ENCODE measurements at places on chromosomes 16 and 17. TPM values are rescaled to one million over a fixed set of nuclear protein-coding genes. Genes with fewer than 3 reads are reported as not detected.

- no peak for DNase-seq
These were observed 43.4 kb downstream of the METRNL start for GRCh38 chr17:83122834-83123233.

GRB7 gene
- 1.3 TPM for polyA plus RNA-seq

DNA sequence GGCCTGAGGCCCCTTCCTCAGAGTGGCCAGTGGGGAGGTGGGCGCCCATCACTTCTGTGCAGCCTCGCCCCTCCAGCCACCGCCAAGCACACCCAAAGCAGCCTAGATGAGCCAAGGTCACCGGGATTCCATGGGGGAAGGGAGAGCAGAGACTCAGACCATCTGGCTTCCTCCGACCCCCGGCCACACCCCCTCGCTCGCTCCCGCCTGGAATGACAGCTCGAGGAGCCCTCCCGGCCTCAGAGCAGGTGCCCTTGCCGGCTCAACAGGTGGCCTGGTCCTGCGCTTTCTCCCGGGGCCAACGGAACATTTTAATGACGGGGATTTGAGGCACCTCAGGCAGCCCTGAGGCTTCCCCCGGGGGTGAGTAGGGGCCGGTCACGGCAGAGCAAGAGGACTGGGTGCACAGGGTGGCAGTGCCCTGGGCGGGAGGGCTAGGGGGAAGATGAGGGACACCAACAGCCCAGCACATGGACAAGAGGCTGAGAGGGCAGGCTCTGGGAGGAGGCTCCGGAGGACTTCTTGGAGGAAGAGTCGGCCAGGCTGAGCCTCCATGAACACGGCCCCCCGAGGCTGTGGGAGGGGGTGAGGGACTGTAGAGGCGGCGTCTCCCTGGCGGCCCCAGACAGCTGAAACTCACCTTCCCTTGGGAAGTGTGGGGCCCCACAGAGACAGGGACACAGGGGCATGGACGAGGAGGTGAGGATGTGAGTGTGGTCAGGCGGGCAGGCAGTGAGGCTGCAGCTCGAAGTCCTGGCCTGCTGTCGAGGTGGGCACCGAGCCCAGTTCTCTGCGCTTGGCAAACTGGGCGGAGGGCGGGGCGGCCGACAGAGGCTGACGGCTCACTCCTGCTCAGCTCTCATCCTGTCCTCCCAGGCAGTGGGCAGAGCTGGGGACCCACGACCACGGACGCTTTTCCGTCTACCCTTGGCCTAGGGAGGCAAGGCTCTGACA, 12.5 kb upstream of the C1QTNF8 start:
- DNase-seq, result no peak

MPP3 gene
- 45.4 TPM for polyA plus RNA-seq

- no peak for DNase-seq
These were observed 11.9 kb upstream of the SLC38A10 start for GRCh38 chr17:81306898-81307510.

TEKT1 gene
- not detected for polyA plus RNA-seq

CNGB1 gene
- polyA plus RNA-seq, result not detected

MYH8 gene
- polyA plus RNA-seq, result not detected

DNA sequence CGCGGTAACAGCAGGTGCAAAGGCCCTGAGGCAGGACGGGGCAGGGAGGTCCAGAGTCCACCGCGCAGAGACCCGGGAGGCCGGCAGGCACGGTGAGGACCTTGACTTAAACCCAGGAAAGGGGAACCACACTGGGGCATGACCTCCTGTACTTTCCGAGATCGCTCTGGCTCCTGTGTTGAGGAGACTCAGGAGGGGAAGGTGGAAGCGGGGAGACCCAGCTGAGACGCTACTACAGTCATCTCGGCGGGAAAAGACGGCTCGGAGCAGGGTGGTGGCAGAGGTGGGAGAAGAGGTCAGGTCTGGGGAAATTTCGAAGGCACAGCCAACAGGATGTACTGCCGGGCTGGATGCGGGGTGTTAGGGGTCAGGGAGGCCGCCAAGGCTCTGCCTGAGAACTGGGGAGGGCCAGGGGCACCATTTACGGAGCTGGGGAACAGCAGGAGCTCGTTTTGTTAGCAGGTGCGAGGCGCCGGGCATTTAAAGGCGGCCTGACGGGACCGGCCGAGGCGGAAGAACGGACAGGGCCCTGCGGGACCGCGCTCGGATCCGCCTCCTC, 22.3 kb downstream of the NPTX1 start:
- no peak for DNase-seq

CARD14 gene
- 0.19 TPM for polyA plus RNA-seq
